Activated T-helper 17 cell treated with anti-CD3 and anti-CD28 coated beads, Interleukin-2, amount 50 U/mL, for 72 hours (primary cell): ENCODE measurements at places on chromosomes 3 and 15. TPM values are rescaled to one million over a fixed set of nuclear protein-coding genes. Genes with fewer than 3 reads are reported as not detected.
A peak's percentile ranks its signal among the peaks of the same experiment; 100 is the strongest.

DNA sequence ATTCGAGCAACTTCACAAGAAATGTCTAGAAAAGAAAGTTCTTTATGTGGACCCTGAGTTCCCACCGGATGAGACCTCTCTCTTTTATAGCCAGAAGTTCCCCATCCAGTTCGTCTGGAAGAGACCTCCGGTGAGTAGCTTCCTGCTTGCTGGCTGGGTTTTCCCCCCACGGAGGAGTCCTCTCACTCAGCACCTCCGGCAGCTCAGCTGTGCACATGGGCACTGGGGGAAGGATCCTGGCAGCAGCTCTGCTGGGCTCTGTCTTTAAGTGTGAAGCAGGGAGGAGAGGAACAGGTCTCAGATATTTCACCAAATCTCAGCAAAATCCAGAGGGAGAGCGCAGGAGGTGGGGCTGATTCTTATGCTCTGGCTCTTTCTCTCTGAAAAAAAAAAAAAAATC lies 684 bp downstream of the CAPN3 start:
- ATAC-seq = no peak

DNA sequence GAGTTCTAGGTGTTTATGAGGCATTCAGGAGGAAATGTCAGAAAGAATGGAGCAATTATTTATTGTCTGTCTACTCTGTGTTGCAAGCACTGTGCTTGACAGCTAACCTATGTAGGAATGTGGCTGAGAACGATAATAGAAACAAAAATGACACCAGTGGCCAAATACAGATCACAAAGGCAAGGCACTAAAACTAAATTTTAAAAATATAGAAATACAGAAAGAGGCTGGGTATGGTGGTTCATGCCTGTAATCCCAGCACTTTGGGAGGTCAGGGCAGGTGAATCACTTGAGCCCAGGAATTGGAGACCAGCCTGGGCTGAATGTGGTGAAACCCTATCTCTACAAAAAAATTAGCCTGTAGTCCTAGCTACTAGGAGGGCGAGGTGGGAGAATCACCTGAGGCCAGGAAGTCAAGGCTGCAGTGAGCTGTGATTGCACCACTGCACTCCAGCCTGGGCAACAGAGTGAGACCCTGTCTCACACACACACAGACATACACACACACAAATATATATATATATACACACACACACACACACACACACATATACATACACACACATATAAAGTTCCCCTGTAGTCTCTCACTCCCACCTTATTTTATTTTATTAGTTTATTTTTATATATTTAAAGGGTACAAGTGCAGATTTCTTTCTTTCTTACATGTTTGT lies 6.0 kb downstream of the PRKCI start:
- no peak for ATAC-seq

DNA sequence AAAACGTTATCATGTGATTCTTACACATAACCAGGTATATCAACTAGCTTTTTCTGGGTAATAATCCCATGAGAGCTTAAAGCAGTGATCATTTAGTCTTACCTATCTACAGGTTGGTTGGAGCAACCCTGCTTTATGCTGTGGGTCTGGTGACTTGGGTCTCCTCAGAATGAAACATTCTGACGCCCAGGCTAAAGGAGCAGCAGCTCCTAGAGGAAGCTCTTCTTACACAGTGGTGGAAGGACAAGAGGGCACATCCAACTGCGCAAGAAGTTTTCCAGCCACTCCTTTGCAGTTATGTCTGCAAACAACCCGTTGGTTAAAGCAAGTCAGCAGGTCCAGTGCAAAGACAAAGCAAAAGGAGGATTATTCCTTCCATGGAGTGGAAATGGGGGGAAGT lies 377.5 kb downstream of the EDEM1 start:
- ATAC-seq = no peak

Gene SCN11A
- 0.21 TPM for total RNA-seq

DNA sequence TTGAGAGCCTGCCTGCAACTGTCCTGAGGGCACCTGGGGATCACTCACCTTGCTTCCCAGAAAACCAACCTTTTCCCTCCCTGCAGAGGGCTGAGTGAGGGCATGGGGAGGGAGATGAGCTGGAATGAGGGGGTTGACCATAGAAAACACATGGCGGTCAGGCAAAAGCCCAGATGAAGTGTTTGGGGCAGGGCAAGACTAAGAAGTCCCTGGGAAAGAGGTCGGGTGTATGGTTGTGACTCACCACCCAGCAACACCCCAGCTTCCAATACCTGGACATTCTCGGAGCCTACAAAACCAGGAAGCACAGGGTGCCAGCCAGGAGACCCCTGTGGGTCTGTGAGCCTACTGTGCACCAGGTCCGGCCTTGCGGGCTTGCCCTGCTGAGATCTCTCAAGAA lies 95.3 kb upstream of the ATP2B2 start:
- ATAC-seq = no peak

DNA sequence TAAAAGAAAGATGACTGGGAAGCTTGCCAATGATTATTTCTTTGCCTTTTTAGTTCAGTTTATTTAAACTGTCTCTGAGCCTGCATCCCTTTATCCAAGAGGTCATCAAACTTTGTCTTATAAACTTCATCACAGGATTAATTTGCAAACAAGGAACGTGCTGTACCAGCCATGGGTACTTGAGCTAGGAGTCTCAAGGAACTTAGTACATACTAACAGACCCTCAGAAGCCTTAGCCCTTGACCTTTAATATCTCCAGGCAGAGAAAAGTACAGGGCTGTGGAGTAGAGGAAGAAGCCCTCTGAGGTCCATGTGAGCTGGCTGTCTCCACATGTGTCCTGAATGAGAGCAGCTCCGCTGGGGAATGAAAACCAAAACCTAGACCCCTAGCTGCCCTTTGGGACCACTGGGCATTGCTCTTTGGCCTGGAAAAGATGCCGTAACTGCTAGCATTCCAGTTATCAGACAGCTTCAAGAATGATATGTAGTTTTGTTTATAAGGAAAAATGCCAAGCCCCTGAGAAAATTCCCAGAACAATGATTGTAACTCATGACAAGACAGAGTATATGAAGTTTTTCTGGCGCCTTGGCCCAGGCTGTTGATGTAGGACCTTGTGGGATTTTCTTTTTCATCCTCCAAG lies 92.1 kb downstream of the ASB7 start:
- no peak for ATAC-seq

DNA sequence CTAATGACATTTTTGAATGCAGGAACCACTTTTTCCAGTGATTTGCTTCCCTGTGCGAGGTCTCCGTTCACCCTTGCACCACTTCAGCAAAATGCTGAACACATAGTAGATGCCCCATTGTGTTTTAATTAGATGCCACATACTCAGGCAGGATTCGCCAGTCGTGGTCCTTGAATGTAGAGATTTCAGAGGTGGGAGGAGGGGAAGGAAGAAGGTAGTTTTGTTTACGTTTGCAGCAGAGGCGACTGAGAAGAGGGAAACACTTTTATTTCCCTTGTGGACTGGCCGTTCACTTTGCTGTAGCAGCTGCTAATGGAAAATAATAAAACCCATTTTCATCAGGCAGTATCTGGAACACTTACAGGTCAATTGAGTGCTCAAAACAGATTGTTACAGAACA lies 262.8 kb upstream of the TBL1XR1 start:
- no peak for ATAC-seq

GRCh38 chr3:18992709-18993108 lies 155.6 kb upstream of the KCNH8 start:
- ATAC-seq = no peak

Gene PLA1A
- 0.34 TPM for total RNA-seq

Gene MKRN2OS
- total RNA-seq = not detected

- no peak for ATAC-seq
Observed at GRCh38 chr3:123371426-123371825, 77.5 kb downstream of the ADCY5 start.

- no peak for ATAC-seq
Observed at GRCh38 chr15:40054605-40054854, 15.5 kb upstream of the SRP14 start.

Gene SH2D7
- total RNA-seq = not detected

- ATAC-seq = no peak
Observed at GRCh38 chr15:66714543-66714981, 12.5 kb downstream of the SMAD6 start.

GRCh38 chr3:107775974-107776373 lies 253.2 kb downstream of the BBX start:
- no peak for ATAC-seq

Gene DNAH12
- not detected for total RNA-seq

DNA sequence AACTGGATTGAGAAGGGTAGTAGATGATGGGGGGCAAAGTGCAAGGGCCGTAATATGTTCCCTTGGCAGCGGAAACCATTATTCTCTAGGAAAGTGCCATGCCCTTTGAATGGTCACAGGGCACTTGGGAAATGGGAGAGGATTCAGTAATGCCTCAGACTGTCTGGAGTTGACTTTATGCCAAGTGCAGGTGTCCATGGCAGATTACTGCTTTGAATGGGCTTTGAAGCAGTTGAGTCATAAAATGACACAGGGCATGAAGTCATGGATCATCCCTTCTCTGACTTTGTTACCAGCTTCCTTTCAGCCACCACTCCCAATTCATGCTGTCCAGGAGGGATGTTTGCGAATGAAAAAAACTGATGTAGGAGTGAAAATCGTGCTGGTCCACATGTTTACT lies 20.1 kb downstream of the AADACL2 start:
- no peak for ATAC-seq

DNA sequence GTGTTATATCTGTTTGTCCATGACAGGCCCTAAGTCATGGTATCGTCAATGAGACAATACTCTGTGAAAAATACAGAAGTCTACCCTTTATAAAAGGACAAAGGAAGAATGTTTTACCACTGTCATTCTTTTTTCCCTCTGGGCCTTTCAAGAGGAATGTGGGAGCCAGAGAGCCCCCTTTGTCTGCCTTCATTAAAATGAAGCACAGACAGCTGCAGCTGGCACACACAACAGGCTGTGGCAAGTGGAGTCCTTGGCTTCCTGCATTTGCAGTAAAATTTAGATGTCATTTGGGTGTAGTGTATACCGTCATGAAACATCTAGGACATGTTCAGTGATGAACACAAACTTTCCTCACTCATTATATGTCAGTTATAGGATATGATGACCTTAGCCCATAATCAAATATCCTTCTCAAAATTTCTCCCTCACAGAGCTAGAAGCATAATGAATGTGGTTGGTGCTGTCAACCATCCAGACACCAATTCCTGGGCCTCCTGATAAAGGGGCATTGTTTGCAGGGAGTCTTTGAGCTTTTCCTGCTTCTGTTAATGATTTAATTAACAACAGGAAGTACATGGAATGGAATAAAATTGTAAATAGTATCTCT lies 76.4 kb downstream of the DHX36 start:
- ATAC-seq = no peak

Gene KBTBD8
- total RNA-seq = 13.1 TPM

Gene RETNLB
- total RNA-seq = not detected

- ATAC-seq = no peak
Observed at GRCh38 chr3:46110701-46111493, 83.6 kb upstream of the XCR1 start.

GRCh38 chr15:53872410-53872809 lies 105.8 kb upstream of the UNC13C start:
- no peak for ATAC-seq

DNA sequence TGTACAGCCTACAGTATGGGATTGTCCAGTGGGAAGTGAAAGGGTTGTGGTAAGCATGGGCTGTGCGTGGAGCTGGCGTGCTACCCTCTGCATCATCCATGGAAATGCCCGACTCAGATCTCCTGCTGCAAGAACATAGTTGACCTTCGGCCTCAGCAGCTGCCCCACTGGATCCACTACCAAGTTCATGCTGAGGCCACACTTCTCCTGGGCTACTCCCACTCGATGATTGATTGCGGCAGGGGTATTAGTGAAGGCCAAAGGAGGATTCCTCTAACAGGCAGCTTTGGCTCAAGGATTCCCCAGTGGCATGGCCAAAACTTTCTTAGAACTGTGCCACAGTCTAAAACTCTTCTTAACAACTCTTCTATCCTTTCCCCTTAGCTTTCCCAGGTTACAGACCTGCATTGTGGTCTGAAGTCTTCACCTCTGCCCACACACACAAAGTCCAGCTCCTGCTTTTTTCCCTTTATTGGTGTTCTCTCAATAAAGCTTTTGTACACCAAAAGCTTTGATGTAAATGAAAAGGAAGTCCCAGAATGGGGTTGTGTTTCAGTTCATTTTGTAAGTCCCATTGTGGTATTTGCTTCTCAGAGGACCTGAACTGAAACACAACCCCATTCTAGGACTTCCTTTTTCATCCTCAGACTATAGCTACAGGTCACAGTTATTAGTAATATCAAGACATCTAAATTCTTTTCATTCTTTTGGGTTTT lies 4.9 kb upstream of the TBC1D5 start:
- no peak for ATAC-seq

Gene BNC1
- not detected for total RNA-seq

- peak; percentile 71 for ATAC-seq
Observed at GRCh38 chr3:37993820-37994638, 3.4 kb downstream of the VILL start.

DNA sequence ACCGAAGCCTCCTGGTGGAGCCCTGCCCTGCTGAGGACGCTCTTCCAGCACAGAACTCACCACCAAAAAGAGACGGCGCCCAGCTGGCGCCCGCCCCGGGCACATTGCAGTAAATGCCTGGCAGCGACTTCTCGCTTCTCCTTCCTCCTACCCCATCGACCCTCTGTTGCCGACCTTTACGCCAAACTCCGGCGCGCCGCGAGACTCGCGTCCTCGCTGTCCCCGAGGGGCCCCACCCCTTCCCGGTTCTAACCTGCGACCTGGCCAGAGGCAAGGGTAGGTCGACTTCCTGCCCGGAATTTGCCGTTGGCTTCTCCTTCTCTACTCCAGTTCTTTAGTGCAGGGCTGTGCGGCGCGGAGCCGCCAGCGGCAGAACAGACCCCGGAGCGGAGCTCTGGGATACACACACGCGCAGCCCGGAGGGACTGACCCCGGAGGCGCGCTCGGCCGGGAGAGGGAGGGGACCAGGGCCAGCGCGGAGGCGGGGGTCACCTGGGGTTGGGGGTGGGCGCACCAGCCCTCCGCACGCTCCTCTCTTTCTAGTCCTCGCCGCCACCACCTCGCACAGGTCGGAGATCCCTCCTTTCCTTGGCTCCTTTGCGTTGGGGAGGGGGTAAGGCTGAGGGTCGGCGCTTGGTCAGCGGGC lies 226.6 kb upstream of the AZI2 start:
- ATAC-seq = no peak

GRCh38 chr15:81908111-81908510 lies 137.7 kb downstream of the MEX3B start:
- ATAC-seq = no peak

DNA sequence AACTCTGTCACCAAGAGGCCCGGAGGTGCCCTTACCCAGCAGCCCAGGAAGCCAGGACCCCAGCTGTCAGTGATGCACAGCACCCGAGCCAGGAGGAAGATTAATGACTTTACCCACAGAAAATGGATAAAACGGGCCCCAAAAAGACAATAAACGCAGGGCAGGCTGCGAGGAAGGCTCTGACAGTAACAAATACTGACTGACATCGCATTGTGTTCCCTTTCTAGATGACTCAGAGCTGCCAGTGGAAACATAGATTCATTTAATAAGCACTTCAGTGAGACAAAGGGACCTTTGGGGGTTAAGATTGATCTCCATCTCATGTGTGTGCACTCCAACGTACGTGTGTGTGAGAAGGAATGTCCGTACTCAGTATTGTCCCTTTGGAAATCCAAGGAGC lies 225.3 kb upstream of the PPP2R3A start:
- no peak for ATAC-seq

GRCh38 chr15:48925714-48926223 lies 38.0 kb downstream of the SHC4 start:
- ATAC-seq = peak; percentile 63
